Hepatocyte (in vitro differentiated cells): ENCODE measurements at places on chromosomes 11 and 22.

DNA sequence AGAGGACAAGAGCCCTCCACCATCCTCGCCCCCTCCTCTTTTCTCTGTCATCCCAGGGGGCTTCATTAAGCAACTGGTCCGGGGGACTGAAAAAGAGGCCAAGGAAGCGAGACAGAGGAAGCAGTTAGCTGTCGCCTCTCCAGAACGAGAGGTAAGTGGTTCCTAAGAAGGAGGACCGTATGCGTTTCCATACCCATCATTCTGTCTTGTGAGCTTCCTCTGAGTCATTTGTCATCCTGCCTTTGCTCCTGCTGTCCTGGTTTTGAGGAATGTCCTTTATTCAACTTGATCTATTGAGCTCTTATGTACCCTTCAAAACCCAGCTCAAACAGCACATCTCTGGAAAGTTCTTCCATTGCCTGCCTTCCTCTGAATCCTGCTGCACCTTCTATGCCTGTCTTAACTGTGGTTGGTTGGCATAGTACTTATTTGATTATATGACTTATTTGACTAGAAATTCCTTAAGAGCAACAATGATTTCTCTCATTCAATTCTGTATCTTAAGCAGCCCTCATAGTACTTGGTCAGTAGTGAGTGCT, 21.3 kb downstream of the MYO18B start:
- no peak for DNase-seq

- DNase-seq: no peak
These were observed 107.6 kb downstream of the MED15 start for GRCh38 chr22:20615021-20615420.

DNA sequence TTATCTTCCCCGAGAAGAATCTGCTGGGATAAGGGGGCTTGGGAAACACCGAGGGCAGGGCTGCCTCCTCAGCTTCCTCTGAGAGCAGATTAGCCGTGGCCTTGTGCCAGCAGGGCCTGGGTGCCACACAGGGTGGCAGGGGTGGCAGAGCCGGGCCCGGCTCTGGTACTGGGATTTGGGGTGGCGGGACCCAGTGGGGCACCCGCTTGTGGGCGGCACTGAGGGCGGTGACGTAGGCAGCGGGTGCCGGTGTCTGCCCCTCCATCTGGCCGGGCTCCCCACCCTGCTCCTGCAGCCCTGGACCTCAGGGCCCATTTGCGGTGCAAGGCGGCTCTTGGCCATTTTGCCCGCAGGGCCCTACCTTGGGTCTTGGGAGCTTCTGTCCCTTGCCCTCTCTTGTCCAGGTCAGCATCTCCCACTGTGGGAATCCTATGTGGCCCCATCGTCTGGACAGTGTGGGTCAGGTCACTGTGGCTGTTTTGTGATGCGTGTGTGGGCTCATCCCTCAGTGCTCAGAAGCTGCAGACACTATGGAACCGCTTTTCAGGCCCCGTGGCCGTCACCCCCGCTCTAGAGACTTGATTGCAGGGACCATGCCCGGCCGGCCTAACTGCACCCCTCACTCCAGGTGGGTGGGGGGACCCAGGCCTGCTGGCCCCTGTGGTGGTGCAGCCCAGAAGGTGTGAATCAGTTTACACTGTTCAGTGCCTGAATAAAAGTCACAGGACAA, 29.7 kb upstream of the KRTAP5-6 start:
- DNase-seq: no peak

GRCh38 chr11:26575946-26576345, 3.9 kb upstream of the MUC15 start:
- DNase-seq: no peak

DNA sequence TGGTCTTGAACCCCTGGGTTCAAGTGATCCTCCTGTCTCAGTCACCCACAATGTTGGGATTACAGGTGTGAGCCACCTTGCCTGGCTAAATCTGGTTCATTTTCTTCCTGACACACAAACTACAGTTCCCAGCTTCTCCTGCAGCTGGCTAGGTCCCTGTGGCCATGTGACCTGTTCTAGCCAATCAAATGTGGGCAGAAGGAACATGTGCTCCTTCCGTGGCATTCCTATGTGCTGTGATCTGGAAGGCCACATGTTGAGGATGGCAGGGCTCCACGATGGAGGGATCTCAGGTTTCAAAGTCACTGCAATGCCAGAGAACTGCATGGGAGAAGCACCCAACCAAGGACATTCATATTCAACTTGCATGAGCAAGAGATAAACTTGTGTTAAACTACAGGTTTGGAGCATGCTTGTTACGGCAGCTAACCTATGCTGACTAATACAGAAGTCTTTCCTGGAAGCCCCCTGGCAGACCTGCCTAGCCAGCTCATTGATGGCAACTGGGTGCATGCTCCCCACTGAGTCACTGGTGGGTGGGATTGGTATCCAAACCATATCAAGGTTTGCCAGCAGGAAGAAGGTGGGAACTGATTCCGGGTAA, 86.0 kb downstream of the RPS6KA4 start:
- no peak for DNase-seq
